ENCODE measurements at places on chromosomes 12 and 14.
A peak's percentile ranks its signal among the peaks of the same experiment; 100 is the strongest.

DNA sequence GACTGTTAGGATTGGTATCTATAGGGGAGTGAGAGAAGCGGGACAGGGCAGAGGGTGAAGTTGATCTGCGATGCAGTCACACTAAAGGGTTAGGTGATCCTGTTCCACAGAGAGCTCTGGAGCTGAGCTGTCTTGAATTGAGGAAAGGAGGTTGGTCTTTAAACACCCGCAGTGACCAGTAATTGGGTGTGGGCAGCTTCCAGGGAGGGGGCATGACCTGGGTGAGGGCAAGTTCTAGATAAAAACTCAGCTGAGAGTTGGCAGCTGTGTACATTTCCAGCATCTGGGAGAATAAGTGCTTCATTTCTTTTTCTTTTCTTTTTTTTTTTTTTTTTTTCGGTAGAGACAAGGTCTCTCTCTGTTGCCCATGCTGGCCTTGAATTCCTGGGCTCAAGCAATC is 35.1 kb downstream of the RDH12 start:
- DNase-seq, result no peak

- DNase-seq, result no peak
Measured at GRCh38 chr12:2633176-2633824, 161.5 kb upstream of the FKBP4 start.

- no peak for DNase-seq
Measured at GRCh38 chr12:59023861-59024424, 103.6 kb upstream of the LRIG3 start.

DNA sequence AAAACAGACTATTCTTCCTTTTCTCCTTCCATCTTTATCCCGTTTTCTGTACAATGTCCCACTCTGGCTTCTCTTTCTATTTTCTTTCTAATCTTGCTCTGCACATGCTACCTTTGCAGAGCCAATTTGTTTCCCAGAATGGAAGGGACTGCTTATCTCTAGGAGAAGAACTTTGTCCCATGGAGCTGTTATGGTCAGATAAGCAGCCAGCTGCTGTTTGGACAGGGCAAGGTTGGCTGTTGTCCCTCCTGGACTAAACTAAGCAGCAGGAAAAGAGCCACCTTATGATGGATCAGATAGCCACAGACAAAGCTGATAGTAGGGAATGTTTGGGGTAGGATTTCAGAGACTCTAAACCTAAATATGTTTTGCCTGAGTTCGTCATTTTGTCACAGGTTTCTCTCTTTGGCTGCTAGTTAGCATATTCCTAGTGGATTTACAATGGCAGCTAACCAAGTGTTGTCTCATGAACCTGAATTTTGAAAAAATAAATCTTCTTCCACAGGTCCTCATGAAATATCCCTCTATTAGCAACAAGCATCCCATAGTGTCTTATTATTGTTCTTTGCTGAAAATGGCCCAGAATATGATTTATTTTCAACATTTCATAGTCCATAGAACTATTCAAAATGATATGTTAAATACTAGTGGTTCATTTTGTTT is 262.8 kb downstream of the SLC16A7 start:
- no peak for DNase-seq

DNA sequence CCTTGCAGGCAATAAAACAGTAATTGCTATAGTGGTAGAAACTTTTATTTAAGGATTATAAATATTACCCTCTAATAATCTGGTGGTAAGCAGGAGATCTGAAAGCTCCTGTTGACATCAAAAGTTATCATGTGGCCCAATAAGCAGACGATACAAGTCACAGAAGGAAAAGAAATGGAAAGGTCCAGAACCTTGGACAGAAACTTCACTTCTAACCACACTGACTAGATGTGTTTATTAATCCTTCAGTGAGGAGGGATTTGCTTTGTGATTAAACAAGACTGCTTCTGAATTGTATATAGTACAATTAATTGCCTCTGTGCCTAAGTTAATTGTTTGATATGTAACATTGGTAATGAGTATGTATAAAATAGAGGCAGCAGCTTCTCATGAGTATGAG is 652.7 kb upstream of the MIS18BP1 start:
- no peak for DNase-seq

- no peak for DNase-seq
Measured at GRCh38 chr14:24943024-24943423, 106.9 kb downstream of the STXBP6 start.

DNA sequence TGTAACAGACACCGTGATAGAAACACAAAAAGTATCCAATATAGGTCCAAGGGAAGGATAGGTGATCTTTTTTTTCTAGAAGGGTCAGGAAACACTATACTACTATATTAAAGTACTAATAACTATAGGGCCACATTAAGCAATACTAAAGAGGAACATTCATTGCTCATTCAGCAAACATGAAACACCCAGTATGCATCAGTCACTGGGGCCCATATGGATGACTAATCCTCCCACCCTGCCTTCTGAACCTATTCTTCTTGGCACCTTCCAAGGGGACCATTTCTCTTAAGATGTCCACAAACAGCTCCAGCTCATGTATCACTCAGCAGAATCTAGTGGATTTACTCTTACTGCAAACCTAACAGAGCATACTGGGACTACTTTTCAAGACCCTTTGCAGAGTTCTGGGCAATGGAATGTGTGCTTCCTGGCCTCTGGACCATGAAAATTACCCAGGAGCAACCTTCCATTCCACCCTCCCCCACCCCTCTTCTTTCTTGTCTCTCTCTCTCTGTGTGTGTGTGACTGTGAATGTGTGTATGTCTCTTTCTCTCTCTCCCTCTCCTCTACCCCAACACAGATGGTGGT is 187.9 kb downstream of the EPS8 start:
- no peak for DNase-seq

- no peak for DNase-seq
Measured at GRCh38 chr14:87869619-87870583, 123.1 kb downstream of the GALC start.

DNA sequence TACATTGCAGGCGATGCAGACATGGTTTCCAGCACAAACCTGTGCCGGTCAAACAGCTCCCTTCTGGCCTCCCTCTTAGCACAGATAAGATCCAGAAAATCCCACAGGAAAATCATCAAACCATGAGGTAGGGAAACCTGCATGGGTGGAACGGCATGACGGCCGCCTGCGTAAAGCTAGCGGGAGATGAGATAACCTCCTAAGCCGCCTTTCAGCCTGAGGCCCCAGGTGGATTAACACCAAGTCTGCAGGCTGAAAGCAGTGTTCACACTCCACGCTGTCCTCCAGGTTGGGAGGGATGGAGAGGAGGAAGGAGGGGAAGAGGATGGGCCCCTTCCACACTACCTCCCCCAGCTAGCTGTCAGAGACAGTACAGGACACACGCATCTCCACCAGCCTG is 63.8 kb downstream of the TSPAN11 start:
- peak; percentile 45 for DNase-seq

DNA sequence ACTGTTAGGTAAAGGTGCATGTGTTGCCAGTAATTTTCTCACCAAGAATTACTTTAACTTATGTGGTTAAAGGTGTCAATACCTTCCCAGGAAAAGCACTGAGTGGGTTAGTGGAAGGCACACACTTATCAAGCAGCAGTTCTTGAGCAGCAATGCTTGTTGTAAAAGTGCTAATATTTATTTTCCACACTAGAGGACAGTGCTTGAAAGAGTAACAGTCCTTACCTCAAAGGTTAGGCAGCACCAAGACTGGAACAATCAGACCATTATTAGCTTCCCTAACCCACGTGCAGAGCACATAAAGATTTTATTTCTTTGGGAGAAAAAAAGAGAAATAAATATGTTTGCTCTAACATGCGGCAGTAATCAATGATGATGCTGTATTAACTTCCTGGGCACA is 48.8 kb upstream of the KRR1 start:
- peak; percentile 67 for DNase-seq

DNA sequence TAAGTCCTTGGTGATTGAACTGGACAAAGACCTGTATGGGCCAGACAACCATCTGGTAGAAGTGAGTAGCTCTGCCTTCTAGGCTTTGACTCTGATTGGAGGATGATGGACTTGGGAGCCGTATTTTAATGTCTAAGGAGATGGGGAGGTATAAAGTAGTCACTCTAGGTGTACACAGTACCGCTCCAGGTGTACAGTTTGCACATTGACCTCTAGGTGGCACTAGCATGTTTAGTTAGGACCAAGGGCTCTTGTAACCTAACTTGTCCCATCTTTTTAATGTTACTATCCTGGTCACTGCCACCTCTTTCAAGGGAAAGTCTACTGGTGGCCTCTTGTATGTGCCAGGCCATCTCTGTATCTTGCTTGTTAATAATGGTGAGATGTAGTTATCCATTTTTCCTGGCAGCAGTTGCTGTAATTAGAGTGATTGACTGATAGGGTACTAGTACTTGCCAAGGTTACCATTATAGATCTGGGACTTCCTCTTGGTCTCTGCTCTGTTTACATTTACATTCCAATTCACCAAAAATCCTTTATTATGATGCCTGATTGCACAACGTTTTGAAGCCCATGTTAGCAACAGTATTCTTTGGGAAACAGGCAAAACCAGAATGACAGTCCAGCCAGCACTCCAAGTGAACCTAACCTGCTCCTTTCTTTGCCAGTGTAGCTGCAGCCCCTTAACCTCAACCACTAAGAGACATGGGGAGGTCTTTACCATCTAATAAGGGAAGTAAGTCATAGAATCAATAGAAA is 3.6 kb downstream of the SMARCD1 start:
- DNase-seq, result peak; percentile 64

DNA sequence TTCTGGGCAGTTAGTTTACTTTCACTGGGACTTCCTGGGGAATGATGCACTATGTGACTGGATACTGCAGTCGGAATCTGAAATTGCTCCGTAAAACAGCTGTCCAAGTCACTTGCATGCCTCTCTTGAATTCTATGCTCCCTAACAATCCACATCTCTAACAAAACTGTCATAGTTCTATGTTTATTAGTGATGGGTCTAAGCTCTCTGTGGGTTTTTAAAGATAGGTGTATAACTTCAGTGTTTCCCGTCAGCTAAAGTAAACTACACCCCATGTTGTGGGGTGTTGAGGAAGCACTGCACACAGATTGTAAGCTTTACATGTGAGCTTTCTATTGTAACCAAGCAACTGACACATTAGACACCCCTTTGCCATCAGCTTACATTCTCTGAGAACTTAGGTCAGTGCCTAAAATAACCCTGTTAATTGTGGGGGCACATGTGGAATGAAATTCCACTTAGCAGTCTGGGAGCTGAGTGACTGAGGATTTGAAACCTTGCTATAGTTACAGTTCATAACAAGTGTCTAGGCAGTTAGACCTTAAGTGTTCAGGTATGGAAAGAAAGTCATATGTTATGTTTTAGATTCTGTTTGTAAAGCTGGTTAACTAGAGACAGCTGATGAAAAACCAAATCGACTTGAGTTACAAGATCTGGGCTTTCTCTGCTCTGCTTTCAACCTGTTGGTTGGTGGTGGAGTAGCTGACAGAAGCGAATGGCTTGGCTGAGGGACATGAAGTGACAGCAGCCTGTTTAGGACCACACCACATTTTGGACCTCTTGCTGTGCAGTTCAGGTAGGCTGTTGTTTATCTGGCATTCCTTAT is 165.7 kb downstream of the AKAP6 start:
- DNase-seq, result no peak

DNA sequence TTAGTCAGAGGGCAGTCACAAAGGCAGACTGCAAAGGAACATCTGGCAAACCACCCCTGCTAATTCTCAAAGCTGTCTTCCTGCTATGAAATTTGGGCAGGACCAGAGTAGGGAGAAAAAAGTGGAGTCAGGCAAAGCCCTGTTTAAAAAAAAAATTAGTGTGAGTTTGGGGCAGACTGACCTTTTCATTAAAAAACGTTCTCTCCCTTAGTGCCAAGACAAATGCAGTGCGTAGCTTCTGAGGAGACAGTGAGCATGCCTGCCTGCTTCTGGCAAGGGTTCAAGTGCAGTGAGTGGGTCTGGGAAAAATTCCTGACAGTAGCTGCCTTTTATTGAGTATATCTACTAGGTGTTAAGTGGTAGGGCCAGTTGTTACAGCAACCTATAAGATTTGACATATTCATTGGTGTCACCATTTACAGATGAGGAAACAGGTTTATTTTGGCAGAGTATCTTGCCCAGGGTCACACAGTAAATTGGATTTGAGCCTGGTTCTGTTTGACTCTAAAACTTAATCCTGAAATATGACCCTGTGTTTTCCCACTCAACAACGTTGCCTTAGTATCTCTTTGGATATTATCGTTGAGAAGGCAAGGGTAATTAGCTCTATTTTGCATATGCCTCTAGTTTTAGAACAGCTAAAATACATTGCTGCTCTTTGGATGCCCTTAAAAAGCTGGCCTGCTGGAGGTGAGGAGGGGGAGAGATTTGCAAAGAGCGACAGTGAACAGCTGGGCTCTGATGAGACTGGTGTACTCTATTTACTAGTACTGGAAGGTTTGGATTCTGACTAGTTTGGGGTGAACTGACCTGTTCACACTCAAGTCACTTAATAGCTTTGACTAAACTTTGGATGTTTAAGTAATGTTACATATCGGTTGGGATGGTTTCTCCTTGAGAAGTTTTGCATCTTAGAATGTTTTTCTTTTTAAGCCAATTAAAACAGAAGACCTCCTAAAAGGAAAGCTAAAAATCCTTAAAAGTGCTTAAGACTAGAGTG is 72.8 kb downstream of the PAPOLA start:
- peak; percentile 92 for DNase-seq

GRCh38 chr14:61321385-61322010 is at the start of gene PRKCH:
Gene PRKCH (plus strand): TSS chr14:61321579. CDS start chr14:61322102, 523 bp downstream.
- DNase-seq, result peak; percentile 51

- DNase-seq, result no peak
Measured at GRCh38 chr14:55851961-55852360, 266.2 kb upstream of the PELI2 start.

DNA sequence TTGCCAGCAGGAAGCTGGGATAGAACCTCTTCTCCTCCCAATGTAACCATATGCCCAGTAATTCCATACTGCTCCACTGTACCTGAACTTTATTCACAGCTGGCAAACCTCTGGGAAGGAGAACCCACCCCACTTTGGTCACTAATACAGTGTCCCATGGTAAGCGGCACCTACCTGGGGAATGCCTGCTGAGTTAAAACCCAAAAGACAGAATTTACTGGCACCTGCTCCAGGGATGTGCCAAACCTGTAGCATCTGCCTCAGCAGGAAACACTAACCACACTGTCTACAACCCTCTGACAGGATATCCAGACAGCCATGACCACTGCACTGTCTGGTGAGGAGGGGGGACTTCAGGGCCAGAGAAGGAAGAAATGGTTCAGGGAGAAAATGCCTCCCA is 26.6 kb downstream of the DDX24 start:
- no peak for DNase-seq

- no peak for DNase-seq
Measured at GRCh38 chr12:103518899-103519298, 23.1 kb upstream of the C12orf42 start.

- no peak for DNase-seq
Measured at GRCh38 chr12:50732591-50732990, 31.3 kb upstream of the ATF1 start.

DNA sequence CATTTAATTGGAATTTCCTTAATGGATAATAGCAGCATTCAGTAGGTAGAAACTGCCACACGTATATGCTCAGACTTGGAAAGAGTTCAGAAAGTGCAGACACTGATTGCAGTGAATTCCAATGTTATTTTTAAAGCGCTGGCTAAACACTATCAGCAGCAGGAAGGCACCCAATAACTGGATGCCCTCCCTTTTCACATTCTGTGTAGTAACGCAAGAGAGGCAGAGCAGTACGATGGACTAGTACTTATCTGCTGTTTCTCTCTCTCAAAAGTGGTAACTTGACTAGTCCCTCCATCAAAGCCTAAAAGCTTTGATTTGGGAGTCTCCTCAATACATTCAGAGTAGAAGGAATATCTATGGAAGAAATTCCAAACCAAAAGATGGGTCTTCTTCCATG is 791.0 kb downstream of the TMTC2 start:
- no peak for DNase-seq

GRCh38 chr14:24990050-24990449 is 59.9 kb downstream of the STXBP6 start:
- DNase-seq, result no peak

GRCh38 chr12:122023339-122024131 is 1.9 kb downstream of the BCL7A start:
- peak; percentile 87 for DNase-seq
